ENCODE measurements at places on chromosomes 5 and 9.

DNA sequence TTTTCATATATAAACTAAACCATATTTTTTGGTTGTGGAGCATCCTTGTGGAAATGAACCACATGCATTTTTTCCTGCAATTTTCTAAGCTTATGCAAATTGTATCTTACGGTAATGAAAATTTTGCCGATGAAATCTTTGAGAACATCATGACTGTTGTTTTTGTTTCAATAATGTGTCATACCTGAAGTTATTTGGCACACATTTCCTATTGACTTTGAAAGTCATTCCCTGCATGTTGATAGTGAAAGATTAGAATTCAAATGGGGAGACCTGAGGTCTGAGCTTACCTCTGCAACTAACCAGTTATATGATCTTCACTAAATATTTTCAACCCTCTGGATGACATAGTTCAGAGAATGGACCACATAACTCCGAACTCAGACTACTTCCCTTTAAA is 88.5 kb downstream of the PRR16 start:
- no peak for DNase-seq

DNA sequence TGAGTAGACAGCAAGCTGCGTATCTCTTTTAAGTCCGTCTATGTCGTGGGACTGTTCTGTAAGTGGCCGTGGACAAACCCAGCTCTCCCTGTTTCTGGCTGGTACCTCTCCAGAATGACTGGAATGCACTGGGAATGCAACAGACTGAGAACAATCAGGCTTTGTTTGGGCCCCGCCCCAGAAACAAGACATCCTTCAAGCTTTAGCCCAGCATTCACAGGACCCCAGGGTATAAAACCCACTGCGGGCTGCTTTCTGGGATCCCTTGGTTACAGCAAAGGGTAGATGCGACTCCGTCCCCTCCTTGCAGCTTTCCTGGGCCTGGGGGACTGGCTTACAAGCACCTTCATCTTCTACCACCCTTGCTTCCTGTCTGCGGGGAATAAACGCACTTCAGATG is 45.6 kb upstream of the SPTLC1 start:
- no peak for DNase-seq

DNA sequence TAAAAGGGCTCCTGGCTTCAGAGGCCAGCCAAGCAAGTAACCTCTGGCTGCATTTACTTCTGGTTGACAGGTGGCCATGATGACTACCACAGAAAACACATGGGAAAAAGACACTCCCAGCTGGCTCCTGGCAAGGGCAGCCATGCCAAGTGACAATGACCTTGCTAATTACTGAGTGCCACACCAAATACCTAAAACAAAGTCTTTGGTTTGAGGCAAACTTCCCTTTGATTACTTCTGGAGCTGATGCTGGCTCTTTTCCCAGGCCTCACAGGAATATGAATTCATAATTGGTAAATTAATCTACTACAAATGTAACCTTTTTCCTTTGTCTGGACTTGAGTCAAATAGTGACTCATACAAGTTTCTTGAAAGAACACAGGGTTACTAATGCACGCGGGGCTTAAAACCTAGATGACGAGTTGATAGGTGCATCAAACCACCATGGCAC is 61.0 kb downstream of the LPAR1 start:
- no peak for DNase-seq

DNA sequence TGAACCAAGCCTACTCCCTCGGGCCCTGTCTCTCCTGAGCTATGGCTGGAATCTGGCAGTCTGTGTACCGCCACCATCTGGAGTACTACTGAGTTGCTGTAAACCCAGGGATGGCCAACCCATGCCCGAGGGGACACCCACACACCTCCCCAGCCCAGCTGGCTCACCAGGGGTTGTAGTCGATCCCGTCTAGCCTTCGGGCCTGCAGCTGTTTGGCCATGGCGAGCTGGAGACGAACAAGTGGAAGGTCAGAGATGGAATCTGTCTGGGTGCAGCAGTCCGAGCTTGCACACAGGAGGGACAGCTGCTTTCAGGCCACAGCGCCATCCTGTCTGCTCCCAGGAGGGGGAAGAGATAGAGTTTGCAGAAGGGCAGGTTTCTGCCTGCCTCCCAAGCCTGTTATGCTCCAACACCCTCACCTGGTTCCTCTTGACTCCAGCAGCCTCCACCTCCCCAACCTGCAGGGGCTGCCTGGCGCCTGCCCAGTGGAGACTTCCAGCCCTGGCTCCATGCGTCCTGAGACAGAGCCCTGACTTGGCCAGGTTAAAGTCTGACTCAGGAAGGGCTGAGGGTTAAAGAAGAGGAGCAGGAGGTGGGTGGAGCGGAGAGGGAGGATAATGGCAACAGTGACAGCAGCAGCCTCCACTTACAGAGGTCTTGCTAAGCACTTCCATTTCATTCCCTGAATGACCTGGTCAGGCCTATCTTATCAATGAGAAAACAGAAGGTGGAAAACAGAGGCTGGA is 15.8 kb upstream of the SPOUT1 start:
- DNase-seq, result no peak

DNA sequence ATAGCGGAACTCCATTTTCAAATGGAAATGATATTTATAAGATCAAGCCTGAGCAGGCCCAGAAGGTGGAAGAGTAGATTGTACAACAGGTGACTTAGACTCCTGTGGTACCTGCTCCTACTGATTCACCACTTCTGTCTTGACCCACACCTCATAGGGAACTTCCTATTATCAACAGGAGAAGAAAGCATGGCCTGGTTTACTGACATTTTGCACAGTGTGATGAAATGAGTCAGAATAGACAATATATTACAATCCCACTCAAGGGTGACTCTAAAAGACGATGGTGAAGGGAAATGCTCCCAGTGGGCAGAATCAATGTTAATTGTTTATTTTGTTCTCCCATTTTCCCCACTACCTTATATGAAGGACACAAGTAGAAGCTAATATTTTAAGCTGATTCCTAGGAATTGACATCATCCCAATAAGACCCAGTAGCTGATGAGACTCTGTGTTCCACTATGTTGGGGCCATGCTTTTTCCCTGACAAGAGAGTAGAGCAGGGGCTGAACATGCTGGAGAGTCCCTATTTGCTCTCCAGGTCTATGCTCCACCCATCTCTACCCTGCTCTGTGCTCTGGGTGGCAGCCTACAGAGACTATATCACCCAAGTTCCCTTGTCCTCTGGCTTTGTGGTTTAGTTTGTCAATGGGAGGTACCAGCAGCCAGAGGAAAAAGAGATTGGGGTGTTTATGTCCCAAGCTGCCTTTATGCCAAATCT is 163.4 kb upstream of the FSTL4 start:
- DNase-seq, result no peak

DNA sequence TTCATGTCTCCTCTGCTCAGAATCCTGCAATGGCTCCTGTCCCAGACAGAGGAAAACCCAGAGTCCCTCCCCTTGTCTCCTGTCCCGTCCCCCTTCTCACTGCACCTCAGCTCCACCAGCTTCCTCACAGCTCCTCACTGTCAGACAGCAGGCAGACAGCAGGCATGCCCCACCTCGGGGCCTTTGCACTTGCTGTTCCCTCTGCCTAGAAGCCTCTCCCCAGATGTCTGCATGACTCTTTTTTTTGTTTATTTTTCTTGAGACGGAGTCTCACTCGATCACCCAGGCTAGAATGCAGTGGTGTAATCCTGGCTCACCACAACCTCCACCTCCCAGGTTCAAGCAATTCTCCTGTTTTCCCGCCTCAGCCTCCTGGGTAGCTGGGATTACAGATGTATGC is 8.8 kb upstream of the SLC6A7 start:
- DNase-seq, result no peak

DNA sequence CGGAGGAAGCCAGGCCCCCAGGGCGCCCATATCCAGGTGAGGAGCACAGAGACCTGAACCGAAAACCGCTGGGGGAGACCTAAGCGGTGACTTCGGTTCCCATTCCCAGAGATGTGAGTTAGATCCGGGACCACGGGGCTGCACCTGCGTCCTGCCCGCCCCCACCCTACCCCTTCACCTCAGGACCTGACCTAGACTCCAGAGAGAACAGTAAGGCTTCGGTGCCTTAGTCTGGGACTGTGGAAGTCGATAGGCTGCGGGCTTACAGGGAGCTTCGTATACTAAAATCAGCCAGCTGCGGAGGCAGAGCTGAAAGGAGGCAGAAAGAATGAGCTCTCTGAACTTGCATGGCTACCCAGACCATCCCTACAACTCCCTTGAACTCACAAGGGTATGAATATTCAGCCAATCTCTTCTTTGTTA is 518 bp upstream of the FAM13B start:
- DNase-seq, result no peak

- DNase-seq, result no peak
These were observed 122.4 kb upstream of the OSMR start for GRCh38 chr5:38723426-38723825.

DNA sequence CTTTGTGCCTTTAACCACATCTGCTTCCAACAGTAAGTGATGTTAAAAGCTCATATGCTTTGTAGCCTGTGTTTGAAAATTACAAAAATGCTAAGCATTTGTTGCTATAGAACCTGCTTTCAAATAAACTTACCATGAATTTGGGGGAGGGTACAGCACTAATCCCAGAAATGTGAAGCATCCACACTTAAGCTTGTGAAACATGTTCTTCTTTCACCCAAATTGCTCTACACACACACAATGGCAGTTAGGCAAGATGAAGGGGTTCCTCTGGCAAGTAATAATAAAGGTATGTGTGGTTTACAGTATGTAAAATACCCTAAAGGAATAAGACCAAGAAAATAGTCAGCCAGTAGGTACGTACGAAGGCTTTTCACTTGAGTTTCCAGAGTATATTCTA is 165.6 kb downstream of the SMARCA2 start:
- DNase-seq, result no peak

GRCh38 chr9:73565833-73566465 is 414.3 kb downstream of the ANXA1 start:
- DNase-seq, result no peak

GRCh38 chr9:134343637-134344036 is 17.4 kb downstream of the RXRA start:
- DNase-seq, result no peak

DNA sequence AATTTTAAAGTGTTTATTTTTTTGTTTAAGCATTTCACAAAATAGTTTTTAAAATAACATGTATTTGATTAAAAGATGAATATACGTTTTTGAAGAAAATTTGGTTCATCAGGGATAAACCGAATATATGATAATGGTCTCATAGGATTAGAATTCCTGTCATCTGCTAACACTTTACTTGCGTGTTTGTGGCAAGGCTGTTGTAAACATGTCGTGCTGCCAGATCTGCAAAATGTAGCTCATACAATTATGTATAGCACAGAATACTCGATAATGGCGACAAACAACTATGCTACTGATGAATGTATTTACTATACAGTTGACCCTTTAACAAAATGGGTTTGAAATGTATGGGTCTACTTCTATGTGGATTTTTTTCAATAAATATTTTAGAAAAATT is 7.2 kb upstream of the TXNDC8 start:
- DNase-seq, result no peak

DNA sequence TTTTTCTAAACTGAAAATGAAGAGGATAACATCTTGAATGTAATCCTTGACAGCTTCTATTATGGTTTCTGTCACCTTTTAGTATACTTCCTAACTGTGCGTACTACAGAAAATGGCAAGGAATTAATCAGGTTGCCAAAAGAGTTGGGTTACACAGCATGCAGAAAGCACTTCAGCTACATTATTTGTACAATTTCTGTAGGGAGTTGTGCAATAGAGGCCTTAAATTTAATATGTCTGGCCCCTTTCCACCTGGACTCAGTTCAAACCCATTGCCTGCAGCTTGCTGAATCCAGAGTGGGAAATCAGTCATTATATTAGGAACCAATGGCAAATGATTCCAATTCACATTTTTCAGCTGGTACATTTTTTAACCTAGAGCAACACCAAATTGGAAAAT is 549.7 kb downstream of the CSNK1G3 start:
- DNase-seq, result peak; percentile 59

DNA sequence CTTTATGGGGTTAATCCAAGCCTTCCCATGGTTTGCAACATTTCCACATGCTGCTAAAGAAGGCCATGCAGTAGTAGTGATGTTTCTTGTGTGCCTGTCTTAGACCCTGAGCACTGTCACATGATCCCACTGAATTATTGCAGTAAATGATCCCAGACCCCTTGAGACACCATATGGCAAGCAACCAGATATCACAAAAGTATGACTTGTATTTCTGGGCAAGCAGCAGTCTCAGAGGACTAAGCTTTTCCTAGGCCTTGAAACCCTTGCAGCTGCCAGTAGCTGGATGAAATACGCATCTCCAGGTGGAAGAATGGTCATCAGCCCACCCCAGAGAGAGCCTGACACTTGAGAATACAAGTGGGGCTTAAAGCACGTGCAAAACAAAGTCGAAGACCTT is 41.8 kb downstream of the CDO1 start:
- DNase-seq, result peak; percentile 94

DNA sequence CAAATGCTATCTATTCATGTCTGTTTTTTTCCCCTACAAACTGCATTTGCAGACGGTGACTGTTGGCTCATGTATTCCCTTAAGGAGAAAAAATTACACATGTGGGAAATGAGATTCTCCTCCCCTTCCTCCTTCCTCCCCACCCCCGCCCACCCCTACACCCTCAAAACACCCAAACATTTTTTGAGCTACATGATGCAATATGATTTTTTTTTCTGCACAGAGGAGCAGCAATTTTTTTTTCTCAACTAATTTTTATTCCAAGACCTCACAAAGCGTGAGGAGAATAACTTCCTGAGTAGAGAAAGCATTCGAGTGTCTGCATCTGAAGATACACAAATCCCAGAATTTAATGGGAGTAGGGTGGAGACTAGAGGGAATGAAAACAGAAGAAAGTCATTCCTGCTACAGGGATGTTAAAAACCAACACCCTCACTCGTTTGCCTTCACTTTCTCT is 118.1 kb downstream of the PRDM6 start:
- no peak for DNase-seq

GRCh38 chr5:33468775-33469435 is 28.1 kb downstream of the TARS1 start:
- DNase-seq, result no peak

DNA sequence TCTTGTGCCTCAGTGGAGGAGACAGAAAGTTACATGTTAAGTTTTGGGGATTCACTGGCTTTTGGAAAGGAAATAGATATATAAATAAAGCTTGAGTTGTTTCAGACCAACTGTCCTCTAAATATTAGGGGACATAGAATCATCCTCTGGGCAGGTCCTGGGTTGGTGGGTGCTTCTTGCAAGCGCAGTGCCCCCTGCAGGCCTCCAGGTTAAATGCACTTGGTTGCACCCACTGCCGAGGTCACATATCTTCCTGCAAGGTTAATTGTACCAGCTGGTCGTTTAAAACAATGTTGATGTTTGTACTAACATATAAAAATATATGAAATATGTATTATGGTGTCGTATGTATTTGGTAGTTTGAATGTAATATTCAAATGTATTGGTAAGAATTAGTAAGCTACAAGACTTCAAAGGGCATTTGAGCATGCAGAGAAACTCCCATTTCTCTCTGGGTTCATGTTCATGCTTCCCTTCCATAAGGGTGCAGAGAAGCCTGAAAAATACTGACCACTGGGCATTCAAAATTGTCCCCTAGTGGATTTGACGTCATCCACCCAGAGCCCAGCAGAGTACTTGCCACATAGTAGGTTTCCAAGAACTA is 87.0 kb downstream of the ZNF618 start:
- DNase-seq, result no peak

Data from muscle of arm (tissue), 14 donors.